Naive thymus-derived CD4-positive, alpha-beta T cell (primary cell): ENCODE measurements at places on chromosomes 5 and 9. TPM values are rescaled to one million over a fixed set of nuclear protein-coding genes. Genes with fewer than 3 reads are reported as not detected.

RASGEF1C gene
- not detected for polyA plus RNA-seq

BICD2 gene
- polyA plus RNA-seq: 7.4 TPM

TMOD1 gene
- polyA plus RNA-seq: 1.7 TPM

S1PR3 gene
- not detected for polyA plus RNA-seq

CDX1 gene
- polyA plus RNA-seq: not detected

LCN12 gene
- not detected for polyA plus RNA-seq

PKD2L2 gene
- polyA plus RNA-seq: 1.2 TPM

FGF10 gene
- not detected for polyA plus RNA-seq
